ENCODE measurements at places on chromosomes 13 and 19.
A peak's percentile ranks its signal among the peaks of the same experiment; 100 is the strongest.

- peak; percentile 45 for DNase-seq
- peaks cover 82% of the 10 kb centered on the region for H3K27me3 ChIP-seq
- peak overlapping the region; percentile 42 for H3K27ac ChIP-seq
Measured at GRCh38 chr19:50658441-50659317, 9.4 kb downstream of the C19orf81 start.

GRCh38 chr13:79482281-79482970 lies 1.5 kb downstream of the NDFIP2 start:
- H3K36me3 ChIP-seq, result peaks cover 3% of the 10 kb centered on the region
- H3K27ac ChIP-seq, result no peak overlapping the region
- no peak for DNase-seq
- H3K4me1 ChIP-seq, result peaks cover 53% of the 10 kb centered on the region
- H3K4me3 ChIP-seq, result peak overlapping the region; percentile 87
- H3K27me3 ChIP-seq, result peaks cover 32% of the 10 kb centered on the region

- no peak for DNase-seq
- no peaks in the 10 kb centered on the region for H3K36me3 ChIP-seq
- no peaks in the 10 kb centered on the region for H3K4me1 ChIP-seq
- H3K4me3 ChIP-seq, result no peak overlapping the region
Measured at GRCh38 chr13:77891041-77891440, 27.6 kb downstream of the EDNRB start.

- H3K36me3 ChIP-seq, result no peaks in the 10 kb centered on the region
- DNase-seq, result no peak
- peaks cover 11% of the 10 kb centered on the region for H3K27me3 ChIP-seq
- peaks cover 20% of the 10 kb centered on the region for H3K4me1 ChIP-seq
Measured at GRCh38 chr19:42532891-42533290, 4.6 kb upstream of the CEACAM1 start.

DNA sequence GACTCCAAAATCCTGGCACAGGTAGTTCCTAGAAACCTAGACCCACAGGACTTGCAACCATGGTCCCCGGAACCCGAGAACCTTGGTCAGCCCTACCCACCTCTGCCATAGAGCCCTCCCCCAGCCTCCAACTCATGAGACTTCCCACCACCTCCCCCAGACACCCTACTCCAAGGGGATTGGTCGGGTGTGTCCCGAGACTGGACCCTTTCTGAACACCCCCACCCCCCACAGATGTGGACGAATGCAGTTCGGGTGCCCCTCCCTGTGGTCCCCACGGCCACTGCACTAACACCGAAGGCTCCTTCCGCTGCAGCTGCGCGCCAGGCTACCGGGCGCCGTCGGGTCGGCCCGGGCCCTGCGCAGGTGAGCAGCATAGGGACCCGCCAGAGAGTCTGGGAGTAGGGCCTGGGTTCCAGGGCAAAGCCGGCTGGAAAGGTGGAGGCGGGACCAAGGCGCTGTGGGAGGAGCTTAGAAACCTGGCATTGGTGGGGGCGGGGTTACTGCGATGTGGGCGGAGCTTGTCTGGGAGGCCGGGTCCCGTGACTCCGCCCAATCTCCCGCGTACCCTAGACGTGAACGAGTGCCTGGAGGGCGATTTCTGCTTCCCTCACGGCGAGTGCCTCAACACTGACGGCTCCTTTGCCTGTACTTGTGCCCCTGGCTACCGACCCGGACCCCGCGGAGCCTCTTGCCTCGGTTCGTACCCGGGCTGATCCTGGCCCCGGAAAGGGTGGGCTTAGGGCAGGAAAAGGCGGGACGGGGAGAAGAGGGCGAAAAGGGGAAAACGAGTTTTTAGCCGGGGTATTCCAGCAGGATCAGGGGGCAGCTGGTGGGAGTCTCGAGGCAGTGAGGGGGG lies 11.9 kb downstream of the LTBP4 start:
- peaks cover 14% of the 10 kb centered on the region for H3K36me3 ChIP-seq
- DNase-seq, result peak; percentile 82
- H3K4me3 ChIP-seq, result peak overlapping the region; percentile 82
- H3K27me3 ChIP-seq, result no peaks in the 10 kb centered on the region

DNA sequence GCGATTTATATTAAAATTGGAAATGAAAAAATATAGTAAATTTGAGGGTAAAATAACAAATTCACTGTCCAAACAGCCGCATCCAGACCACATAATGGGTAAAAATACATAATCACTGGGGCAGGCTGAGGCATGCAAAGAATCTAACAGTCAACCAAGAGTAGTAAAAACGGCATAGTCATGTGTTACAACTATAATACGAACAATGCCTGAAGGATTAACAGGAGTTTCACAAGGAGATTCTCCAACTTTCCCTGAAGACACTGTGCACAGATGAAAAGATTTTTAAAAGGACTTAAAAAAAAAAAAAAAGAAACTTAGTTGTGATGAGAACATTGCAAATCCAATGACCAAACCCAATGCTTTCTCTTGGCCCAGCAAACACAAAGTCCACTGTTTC lies 20.4 kb upstream of the ATXN8OS start:
- H3K27ac ChIP-seq, result no peak overlapping the region
- no peaks in the 10 kb centered on the region for H3K27me3 ChIP-seq
- no peak for DNase-seq

DNA sequence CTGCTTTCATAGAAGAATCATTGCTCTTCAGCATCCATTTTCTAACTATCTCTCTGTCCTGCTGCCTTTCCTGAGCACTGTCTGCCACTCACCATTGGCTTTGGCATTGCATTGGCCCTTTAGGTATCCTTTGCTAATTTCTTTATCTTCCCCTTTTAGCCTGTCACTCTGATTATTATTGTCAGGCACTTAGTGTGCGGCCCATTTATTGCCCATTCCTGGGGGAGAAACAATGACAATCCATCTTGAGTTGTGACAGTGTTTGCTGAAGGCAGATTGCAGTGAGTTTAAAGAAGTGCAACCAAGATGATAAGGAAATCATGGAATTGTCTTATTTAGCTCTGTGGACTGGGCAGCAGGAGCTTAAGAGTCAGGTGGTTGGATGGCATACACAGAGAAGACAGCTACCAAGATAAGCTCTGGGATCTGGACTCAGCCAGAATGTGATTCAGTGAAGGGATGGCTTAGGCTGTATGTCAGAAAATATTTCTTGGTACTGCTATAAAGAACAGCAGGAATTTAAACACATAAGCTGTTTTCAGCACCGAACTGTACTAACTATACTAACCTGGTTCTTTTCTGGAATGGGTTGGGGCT lies 25.3 kb downstream of the B3GLCT start:
- DNase-seq, result no peak
- no peak overlapping the region for H3K27ac ChIP-seq
- no peak overlapping the region for H3K4me3 ChIP-seq
- no peaks in the 10 kb centered on the region for H3K27me3 ChIP-seq
- H3K4me1 ChIP-seq, result peaks cover 5% of the 10 kb centered on the region

DNA sequence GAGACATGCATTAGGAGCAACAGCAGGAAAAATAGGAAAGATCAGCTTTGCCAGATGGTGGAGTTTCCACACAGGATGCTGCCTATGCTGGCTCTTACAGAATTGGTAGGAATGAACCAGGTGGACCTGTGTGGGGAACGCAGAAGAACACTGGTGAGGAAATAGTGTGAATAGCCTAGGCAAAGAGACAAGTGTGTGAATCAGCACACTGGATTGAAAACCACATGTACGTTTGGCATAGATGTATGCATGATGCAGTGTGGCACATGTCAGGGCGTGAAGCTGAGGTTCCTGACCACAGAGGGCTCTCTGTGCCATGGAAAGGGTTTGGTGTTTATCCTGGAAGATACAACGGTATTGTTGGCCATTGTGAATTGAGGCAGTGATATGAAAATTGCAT lies 156.5 kb upstream of the SLC10A2 start:
- H3K27ac ChIP-seq, result no peak overlapping the region
- no peaks in the 10 kb centered on the region for H3K27me3 ChIP-seq
- no peaks in the 10 kb centered on the region for H3K36me3 ChIP-seq
- no peaks in the 10 kb centered on the region for H3K4me1 ChIP-seq
- H3K4me3 ChIP-seq, result no peak overlapping the region
- DNase-seq, result no peak

GRCh38 chr13:71380191-71380590 lies 486.8 kb downstream of the DACH1 start:
- H3K4me1 ChIP-seq, result no peaks in the 10 kb centered on the region
- H3K36me3 ChIP-seq, result no peaks in the 10 kb centered on the region
- H3K27me3 ChIP-seq, result no peaks in the 10 kb centered on the region
- H3K4me3 ChIP-seq, result no peak overlapping the region
- H3K27ac ChIP-seq, result no peak overlapping the region
- no peak for DNase-seq

- H3K27ac ChIP-seq, result peak within 1 kb of the TSS; percentile 94
- H3K27me3 ChIP-seq, result no peaks in the 10 kb centered on the region
- peaks cover 5% of the 10 kb centered on the region for H3K36me3 ChIP-seq
- H3K4me1 ChIP-seq, result peaks cover 47% of the 10 kb centered on the region
- DNase-seq, result no peak
Measured at GRCh38 chr19:1863328-1863637, at the start of gene KLF16. Gene KLF16, minus strand, starts transcription at chr19:1863579. Its CDS starts 82 bp downstream, at chr19:1863497.

DNA sequence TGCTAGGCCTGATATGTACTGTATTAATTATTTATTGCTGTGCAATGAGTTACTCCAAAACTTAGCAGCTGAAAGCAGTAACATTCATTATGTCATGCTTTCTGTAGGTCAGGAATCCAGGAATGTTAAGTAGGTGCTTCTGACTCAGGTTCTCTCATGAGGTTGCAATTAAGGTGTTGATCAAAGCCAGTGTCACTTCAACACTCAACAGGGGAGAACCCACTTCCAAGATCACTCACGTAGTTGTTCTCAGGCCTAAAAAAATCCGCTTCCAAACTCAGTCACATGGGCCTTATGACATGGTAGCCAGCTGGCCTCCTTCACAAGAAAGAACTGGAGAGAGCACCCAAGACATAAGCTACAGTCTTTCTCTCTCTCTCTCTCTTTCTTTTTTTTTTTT lies 211.1 kb upstream of the NBEA start:
- H3K4me3 ChIP-seq, result no peak overlapping the region
- no peaks in the 10 kb centered on the region for H3K36me3 ChIP-seq
- DNase-seq, result no peak
- no peaks in the 10 kb centered on the region for H3K4me1 ChIP-seq
- no peaks in the 10 kb centered on the region for H3K27me3 ChIP-seq
- H3K27ac ChIP-seq, result no peak overlapping the region

GRCh38 chr13:32205431-32206096 lies 109.6 kb downstream of the ZAR1L start:
- no peaks in the 10 kb centered on the region for H3K36me3 ChIP-seq
- no peak overlapping the region for H3K4me3 ChIP-seq
- DNase-seq, result no peak
- H3K27ac ChIP-seq, result no peak overlapping the region
- no peaks in the 10 kb centered on the region for H3K4me1 ChIP-seq
- no peaks in the 10 kb centered on the region for H3K27me3 ChIP-seq

GRCh38 chr19:34256835-34257558 lies 2.6 kb downstream of the GARRE1 start:
- H3K4me1 ChIP-seq, result peaks cover 37% of the 10 kb centered on the region
- peak overlapping the region; percentile 75 for H3K27ac ChIP-seq
- peaks cover 15% of the 10 kb centered on the region for H3K36me3 ChIP-seq

GRCh38 chr13:78827471-78827870 lies 168.5 kb upstream of the OBI1 start:
- H3K4me3 ChIP-seq, result no peak overlapping the region
- no peak for DNase-seq
- no peaks in the 10 kb centered on the region for H3K36me3 ChIP-seq
- H3K27ac ChIP-seq, result no peak overlapping the region
- peaks cover 3% of the 10 kb centered on the region for H3K27me3 ChIP-seq

- H3K4me1 ChIP-seq, result no peaks in the 10 kb centered on the region
- no peak overlapping the region for H3K4me3 ChIP-seq
- H3K27me3 ChIP-seq, result no peaks in the 10 kb centered on the region
- no peak overlapping the region for H3K27ac ChIP-seq
- H3K36me3 ChIP-seq, result no peaks in the 10 kb centered on the region
Measured at GRCh38 chr13:42788601-42789000, 7.2 kb downstream of the FAM216B start.

DNA sequence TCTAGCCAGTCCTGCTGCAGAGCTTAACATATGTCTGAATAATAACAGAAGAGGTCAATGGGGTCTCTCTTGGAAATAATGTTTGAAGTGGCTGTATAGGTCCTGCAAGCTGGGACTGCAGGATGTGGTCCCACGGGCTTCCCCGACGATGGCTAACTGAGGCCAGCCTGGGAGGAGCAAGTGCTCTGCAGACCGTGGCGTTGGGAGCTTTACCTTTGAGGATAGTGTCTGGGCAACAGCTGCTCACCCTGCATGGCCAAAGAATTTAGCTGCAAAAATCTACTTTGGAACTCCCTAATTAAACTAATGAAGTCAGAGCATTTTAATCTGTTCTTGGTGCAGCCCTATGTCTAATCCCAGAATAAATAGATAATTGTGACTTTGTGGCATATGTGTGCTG lies 18.2 kb upstream of the AMER2 start:
- H3K36me3 ChIP-seq, result no peaks in the 10 kb centered on the region
- DNase-seq, result no peak
- H3K4me1 ChIP-seq, result no peaks in the 10 kb centered on the region
- no peak overlapping the region for H3K4me3 ChIP-seq
- peaks cover 29% of the 10 kb centered on the region for H3K27me3 ChIP-seq

GRCh38 chr19:54247106-54247930 lies 4.7 kb upstream of the LILRA6 start:
- H3K4me3 ChIP-seq, result no peak overlapping the region
- peaks cover 15% of the 10 kb centered on the region for H3K4me1 ChIP-seq
- peaks cover 52% of the 10 kb centered on the region for H3K27me3 ChIP-seq
- DNase-seq, result no peak
- H3K27ac ChIP-seq, result peak overlapping the region; percentile 29

DNA sequence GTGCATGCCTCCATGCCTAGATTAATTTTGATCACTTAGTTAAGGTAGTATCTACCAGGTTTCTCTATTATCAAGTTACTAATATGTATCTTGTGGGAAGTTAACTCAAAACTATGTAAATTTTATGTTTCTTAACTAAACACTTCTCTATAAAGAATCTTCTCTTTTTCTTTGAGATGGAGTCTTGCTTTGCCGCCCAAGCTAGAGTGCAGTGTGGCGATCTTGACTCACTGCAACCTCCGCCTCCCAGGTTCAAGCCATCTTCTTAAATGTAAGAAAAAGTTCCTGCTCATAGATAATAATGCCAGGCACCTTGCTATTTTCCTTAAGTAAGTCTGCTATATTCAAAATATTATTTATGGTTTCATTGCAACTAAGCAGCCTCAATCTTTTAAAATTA lies 58.4 kb downstream of the ELF1 start:
- H3K27me3 ChIP-seq, result no peaks in the 10 kb centered on the region
- H3K4me1 ChIP-seq, result peaks cover 58% of the 10 kb centered on the region
- no peak overlapping the region for H3K4me3 ChIP-seq
- DNase-seq, result no peak
- peaks cover 52% of the 10 kb centered on the region for H3K36me3 ChIP-seq

GRCh38 chr13:99258946-99259345 lies 767 bp upstream of the GPR18 start:
- peaks cover 74% of the 10 kb centered on the region for H3K4me1 ChIP-seq
- peaks cover 42% of the 10 kb centered on the region for H3K36me3 ChIP-seq
- peak overlapping the region; percentile 83 for H3K4me3 ChIP-seq
- DNase-seq, result peak; percentile 55

Data from activated naive CD4-positive, alpha-beta T cell treated with anti-CD3 and anti-CD28 coated beads, Interleukin-2, amount 10 ng/mL, durations not matched to agents 7 days and 5 days (primary cell).